ENCODE measurements at places on chromosomes 2 and 18.

DNA sequence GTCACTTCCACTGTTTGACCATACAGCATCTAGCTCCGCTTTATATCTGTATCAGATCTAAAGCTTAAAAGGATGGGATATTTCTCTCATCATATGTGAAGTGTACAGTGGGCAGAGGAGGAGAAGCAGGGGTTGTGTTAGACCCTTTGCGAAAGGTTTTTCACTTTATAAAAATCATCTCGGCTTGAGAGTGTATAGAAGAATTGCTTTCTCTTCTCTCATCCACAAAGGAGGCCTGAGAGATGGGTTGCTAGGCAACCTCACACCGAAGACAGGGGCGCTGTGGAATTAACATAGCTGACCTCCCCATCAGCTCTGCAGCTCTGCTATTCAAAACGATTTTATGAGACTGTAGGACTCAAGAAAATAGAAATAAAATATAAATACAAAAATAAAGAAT, 70.2 kb upstream of the GALNT3 start:
- peak; percentile 58 for DNase-seq

DNA sequence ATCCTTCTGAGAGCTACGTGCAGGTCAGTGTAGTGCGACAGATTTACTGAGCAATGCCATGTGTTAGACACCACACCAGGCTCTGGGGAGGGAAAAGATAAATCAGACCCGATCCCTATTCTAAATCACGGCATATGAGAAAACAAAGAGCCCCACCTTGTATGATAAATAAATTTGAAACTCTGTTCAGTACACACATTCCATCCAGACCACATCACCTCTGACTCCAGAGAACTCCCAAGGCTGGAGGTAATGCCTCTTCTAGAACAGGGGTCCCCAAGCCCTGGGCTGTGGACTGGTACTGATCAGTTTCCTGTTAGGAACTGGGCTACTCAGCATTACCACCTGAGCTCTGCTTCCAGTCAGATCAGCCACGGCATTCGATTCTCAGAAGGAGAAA, 77.3 kb downstream of the QPCT start:
- DNase-seq = no peak

DNA sequence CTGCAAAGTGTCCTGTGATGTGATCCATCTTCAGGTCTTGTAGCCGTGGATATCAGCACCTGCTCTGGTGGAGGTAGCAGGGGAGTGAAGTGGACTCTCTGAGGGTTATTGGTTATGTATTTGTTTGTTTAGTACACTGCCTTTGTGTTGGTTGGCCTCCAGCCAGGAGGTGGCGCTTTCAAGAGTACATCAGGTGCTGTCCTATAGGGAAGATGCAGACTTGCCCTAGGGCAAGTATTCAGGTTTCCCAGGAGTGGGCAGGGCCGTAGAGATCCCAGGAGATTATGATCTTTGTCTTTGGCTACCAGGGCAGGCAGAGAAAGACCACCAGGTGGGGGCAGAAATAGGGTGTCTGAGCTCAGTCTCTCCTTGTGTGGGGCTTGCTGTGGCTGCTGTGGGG, 411.8 kb downstream of the SOX11 start:
- peak; percentile 37 for DNase-seq

DNA sequence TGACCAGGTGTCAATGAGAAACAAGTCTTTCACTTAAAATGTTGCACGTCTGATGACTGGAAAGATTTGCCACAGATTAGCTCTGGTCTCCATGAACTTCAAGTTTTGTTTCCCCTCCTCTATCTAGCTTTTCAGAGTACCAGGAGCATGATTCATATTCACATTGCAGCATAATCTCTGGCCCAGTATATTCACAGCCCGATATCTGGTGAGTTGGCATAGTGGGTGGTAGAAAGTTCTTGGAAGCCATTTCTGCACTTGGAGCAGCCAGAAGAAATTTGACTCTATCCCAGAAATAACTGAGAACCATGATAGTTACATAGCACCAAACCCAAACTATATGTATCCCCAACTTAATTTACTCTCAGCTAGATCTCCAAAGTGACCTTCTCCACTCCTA, 503.9 kb downstream of the PID1 start:
- DNase-seq = no peak

GRCh38 chr2:25029183-25029554, 12.7 kb upstream of the EFR3B start:
- DNase-seq = no peak

DNA sequence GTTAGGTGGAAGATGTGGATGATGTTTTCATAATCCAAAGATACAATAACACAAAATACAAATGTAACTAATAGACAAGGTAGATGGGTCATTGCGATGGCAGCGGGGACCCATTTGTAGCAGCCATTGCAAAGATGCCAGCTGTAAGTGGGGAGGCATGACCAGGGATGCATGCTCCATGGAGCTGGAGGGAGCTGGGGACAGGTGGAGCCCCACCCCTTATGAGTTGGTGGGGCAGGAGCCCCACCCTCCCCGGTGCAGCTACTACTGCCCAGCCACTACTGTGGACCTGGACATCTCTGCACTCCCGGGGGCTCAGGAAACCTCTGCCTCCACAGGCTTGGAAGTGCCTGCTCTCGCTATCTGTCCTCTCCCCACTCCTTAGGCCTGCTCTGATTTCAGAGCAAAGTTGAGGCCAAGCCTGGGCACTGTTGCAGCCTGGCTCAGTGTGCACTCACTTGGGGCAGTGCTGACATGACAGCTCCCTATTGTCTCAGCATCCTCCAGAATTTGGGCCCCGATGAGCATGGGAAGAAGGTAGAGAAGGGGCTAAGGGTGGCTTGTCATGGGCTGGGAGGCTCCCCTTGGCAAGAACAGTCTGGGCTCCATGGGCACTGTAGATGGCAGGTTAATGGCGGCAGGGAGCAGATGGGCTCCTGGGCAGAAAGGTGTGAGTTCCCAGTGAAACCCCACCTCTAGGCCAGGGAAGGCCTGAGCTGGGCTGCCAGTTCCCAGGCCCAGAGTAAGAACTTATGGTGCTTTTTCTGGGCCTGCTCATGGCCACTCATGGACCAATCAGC, 81.1 kb downstream of the ZNF804A start:
- no peak for DNase-seq

- no peak for DNase-seq
These were observed 5.7 kb upstream of the CHN1 start for GRCh38 chr2:175010848-175011254.

- no peak for DNase-seq
These were observed 229.7 kb upstream of the SPRED2 start for GRCh38 chr2:65661980-65662653.

- DNase-seq = no peak
These were observed 70.3 kb upstream of the DSG1 start for GRCh38 chr18:31247574-31248199.

- no peak for DNase-seq
These were observed 40.0 kb downstream of the NPAS2 start for GRCh38 chr2:100859902-100860301.
